ENCODE measurements at places on chromosomes 11 and 22.

DNA sequence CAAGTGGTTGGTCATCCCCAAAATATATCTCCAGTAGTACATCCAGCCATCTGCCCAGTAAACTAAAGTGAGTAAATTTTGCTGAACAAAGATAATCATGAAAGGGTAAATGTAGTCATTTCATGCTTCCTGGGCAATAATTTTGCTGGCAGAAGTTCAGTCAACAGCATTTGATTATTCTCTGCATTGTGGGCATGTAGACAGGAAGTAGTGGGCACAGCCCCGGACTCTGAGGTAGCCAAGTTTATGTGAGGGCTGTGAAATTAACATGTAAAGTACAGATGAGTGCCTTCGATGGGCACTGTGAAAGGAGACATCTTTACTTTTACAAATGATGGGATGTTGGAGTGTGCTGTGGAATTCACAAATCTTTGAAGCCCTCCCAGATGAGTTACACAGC lies 312.2 kb upstream of the MTNR1B start:
- no peak for DNase-seq

DNA sequence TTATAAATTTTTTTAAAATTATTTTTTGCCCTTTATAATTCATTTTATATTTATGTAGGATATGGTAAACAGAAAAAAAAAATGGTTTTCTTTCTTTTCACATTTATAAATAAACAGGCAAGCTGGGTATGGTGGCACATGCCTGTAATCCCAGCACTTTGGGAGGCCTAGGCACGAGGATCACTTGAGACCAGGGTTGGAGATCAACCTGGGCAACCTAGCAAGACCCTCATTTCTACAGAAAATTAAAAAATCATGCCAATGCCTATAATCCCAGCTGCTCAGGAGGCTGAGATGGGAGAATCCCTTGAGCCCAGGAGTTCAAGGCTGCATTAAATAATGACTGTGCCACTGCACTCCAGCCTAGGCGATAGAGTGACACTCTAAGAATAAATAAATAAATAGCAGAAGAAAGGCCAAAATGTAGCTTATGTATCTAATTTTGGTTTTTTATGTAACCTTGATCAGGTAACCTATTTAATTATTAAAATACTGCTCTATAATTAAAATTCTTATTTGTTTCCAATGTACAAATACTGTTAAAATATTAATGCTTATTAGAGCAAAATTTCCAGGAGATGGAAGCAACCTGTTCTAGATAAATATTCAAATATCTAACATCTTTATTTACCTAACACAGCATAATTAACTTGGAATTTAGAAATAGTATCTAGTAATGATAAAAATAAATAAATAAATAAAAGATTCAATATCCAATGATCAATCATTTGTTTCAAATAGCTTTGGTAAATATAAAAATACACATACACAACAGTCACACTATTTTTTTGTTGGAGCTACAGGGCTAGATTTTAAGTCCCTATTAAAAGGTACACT lies 21.4 kb downstream of the PI4KA start:
- DNase-seq: no peak

GRCh38 chr11:72721689-72722049 lies 30.5 kb downstream of the ARAP1 start:
- DNase-seq: no peak

- DNase-seq: no peak
These were observed 93.7 kb downstream of the FCHSD2 start for GRCh38 chr11:73048446-73048845.

- no peak for DNase-seq
These were observed 21.4 kb upstream of the PANX2 start for GRCh38 chr22:50148991-50149721.

- DNase-seq: no peak
These were observed 55.9 kb downstream of the BMAL1 start for GRCh38 chr11:13333456-13333957.

- no peak for DNase-seq
These were observed 196.1 kb upstream of the TBCEL start for GRCh38 chr11:120827820-120828219.

- DNase-seq: no peak
These were observed 116.9 kb downstream of the TRIM29 start for GRCh38 chr11:120020981-120021380.

DNA sequence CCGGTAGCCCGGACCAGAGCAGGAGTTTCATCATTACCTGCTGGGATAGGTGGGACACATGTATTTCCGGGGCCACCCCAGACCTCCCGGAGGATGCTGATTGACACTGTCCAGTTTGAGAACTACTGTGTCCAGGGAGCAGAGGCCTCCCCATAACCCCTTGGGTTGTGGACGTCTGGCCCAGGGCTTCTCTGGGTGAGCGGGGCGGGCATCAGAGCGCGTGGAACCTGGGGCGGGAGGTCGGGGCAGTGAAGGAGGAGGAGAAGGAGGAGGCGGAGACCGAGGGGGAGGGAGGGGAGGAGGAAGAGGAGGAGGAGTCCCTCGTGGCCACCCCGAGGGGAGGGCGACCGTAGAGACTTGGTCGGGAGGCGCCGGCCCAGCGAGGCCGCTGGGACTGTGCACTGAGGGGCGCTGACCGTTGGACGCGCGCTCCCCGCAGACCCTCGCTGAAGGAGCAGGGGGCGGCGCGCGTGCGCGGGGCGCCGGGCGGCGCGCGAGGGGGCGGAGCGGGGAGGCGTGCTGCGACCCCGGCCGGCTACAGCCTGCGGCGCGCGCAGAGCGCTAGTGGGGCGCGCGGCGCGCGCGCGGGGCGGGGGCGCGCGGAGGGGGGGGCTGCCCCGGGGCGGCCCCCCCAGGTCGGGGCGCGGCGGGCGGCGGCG lies at the start of gene GRK3:
Gene GRK3, plus strand, starts transcription at position 356 of the 659 bp plus-strand sequence. CDS start 366 bp downstream, outside the sequence.
- DNase-seq: no peak

GRCh38 chr11:116473790-116474346 lies 298.9 kb downstream of the BUD13 start:
- DNase-seq: no peak

DNA sequence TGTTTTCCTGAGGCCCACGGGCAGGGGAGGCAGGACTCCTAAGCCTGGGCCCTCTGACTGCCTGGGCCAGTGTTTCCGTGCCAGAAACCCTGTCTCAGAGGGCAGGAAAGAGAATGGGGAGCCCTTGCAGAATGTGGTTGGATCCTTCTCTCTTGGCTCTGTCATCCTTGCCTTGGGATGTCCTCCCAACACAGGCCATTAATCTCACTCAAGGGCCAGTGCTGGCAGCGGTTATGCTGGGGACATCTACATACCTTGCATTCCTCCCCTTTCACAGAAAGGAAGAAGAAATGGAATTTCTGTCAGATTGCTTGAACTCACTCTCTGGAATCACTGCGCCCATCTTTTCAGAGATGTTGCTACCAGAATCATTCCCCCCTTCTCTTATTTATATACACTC lies 296.9 kb downstream of the KIRREL3 start:
- DNase-seq: no peak

All from smooth muscle cell of the brain vasculature (primary cell).